ENCODE measurements at places on chromosomes 4 and X.
A peak's percentile ranks its signal among the peaks of the same experiment; 100 is the strongest.

GRCh38 chr4:84258905-84259830, 239.9 kb downstream of the NKX6-1 start:
- peak; percentile 37 for DNase-seq

- DNase-seq, result no peak
Observed at GRCh38 chrX:107421337-107421861, 28.1 kb upstream of the FRMPD3 start.

- DNase-seq, result no peak
Observed at GRCh38 chrX:136275553-136275952, 24.4 kb upstream of the MAP7D3 start.

DNA sequence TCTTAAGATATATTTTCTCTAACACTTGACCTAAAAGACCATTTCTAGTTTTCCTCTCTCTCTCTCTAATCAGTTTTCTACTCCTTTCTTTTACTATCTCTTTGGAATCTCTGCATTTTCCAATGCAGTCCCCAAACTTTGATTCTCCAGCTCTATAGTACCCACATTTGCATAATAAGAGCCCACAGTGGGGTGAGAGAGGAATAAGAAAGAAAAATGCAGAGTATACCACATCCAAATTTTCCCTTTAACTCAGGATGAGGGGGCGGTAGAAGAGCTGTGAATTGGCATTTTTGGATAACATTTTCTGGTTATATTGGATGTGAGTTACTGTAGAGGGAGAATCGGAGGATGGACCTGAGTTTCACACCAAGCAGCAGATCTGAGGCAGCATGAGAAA, 74.4 kb upstream of the SOD3 start:
- no peak for DNase-seq

GRCh38 chrX:402857-403256, 16.1 kb upstream of the PPP2R3B start:
- DNase-seq, result no peak

DNA sequence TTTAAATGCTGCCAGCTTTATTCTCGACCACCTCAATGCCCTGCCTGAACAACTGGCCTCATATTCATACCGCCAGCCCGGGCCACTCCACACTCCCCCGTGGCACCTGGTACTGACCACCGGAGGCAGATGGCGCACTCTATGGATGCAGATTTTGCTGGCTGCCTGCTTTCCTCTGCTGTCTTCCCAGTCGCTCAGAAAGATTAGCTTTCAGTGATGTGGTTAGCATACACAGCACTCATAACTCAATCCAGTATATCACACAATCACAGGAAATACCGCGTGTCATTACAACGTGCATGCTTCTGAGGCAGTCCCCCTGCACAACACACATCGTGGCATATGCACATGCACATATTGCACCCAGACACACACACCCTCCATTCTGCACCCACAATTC, 147.2 kb upstream of the BCOR start:
- no peak for DNase-seq

GRCh38 chr4:28241021-28241420, 1380.4 kb downstream of the STIM2 start:
- no peak for DNase-seq

- no peak for DNase-seq
Observed at GRCh38 chr4:19319607-19320006, 932.1 kb upstream of the SLIT2 start.

GRCh38 chr4:118351851-118352827, 664 bp downstream of the PRSS12 start:
- no peak for DNase-seq

DNA sequence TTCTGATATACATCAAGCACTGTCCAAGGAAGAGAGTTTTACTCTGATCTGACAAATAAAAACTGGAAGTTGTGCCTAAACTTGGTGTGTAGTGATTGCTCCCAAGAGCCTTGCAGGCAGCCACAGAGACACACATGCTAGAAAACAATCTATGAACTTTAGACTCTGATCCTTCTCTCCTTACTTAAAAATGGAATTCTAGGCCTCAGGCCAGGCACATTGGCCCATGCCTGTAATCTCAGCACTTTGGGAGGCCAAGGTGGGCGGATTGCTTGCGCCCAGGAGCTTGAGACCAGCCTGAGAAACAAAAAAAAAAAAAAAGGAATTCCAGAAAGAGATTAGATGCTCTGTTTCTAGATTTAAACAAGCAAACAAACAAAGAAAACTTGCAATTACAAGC, 45.6 kb upstream of the S100G start:
- no peak for DNase-seq

GRCh38 chrX:121236040-121236439, 188.6 kb downstream of the GLUD2 start:
- DNase-seq, result no peak

DNA sequence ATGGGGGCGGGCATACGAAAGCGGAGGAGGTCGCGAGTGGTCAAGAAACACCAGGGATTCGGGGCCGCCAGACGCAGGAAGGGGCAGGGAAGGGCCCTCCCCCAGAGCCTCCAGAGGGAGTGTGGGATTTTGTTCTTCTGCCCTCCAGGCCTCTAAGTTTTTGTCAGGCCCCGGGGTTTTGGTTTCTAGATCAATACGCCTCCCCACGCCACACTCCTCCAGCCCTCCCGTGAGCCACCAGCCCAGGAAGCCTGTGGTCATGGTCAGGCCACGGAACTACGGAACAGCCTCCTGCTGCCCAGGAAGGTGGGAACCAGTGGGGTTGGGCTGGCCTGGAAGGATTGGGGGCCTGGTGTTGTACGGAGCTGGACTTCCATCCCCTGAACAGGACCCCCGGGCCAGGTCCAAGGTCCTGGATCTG, 38.4 kb downstream of the CPLX1 start:
- DNase-seq, result no peak

- DNase-seq, result peak; percentile 75
Observed at GRCh38 chr4:105708181-105709080, at the start of the genes GSTCD and INTS12. Gene GSTCD, plus strand, starts transcription at chr4:105708784. Its CDS starts 8,830 bp downstream, at chr4:105717614. Gene INTS12, minus strand, starts transcription at chr4:105708689. Its CDS starts 8,684 bp downstream, at chr4:105700005.

GRCh38 chrX:43747476-43747875, 91.4 kb downstream of the MAOA start:
- DNase-seq, result no peak

- no peak for DNase-seq
Observed at GRCh38 chr4:152434011-152434410, 101.9 kb downstream of the FBXW7 start.

DNA sequence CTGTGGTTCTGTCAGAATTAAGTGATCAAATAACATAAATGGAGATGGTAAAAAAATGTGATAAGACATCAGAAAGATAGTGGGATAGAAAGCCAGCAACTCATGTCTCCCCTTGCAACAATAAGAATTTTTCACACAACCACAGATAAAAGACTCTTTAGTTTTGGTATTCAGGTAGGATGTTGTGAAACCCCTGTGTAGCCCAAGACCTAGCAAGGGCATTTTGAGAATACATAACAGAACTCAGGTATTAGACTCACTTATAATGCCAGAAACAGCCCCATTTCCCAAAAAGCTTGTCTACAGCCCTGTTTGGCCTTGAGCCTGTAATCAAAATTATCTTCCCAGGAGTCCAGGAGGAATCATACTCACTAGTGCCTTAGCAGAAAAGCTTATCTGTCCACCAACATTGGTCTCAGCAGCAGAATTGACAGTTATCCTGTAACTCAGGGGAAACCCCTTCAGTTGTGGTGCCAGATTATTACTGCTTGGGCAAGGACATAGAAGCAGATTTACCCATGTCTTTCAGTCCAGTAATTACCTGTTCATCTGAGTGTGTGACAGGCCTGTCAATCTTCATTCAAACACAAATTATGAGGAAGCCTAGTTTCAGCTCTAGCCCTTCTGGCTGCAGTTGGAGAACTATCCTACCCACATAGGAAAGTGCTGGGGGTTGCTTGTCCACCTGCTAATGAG, 41.0 kb upstream of the UGT2B17 start:
- no peak for DNase-seq

DNA sequence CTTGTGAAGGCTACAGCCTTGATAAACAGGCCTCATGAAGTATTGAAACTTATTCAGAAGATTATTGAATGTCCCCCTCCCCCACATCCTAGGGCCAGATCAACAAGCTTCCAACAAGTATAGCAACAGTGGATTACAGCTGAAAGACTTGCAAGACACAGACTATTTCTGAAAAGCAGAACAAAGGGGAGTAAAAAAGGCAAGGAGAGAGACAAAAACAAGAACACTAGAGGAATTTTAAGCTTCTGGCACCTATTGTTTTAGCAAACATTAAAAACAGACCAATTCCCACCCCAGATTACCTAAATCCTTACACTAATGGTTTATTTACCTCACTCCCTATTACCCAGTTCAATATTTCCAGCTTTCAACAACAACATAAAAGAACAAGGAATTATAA, 446.3 kb upstream of the FSTL5 start:
- DNase-seq, result no peak

DNA sequence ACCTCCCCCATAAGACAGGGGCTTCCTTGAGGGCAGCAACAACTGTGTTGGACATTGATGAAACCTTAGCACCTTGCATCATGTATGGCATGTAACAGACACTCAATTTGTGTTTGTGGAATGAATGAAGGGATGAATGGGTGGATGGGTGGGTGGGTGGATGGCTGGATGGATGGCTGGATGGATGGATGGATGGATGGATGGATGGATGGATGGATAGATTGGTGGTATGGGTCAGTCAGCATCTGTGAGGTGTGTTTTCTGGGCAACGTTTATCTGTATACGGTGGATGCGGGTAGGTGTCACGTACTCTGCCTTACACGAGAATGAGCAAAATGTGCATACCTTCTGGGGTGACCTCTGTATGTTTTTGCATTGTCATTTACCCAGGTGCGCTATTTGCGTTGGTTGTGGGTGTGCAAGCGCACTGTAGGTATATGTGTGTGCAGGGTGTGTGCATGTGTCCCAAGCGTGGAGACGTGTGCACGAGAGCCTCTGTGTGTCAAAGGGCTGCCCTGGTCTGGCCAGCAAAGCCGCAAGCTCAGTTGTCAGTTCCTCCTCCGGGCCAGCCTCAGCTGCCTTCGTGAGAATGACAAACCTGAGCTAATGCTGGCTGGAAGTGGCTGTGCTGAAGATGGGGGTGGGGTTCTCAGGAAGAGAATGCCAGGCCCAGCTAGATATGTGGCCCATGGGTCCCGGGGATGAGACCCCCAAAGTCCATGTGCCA, 26.5 kb downstream of the ELF4 start:
- DNase-seq, result no peak

- no peak for DNase-seq
Observed at GRCh38 chrX:10089378-10089795, 67.4 kb upstream of the CLCN4 start.

GRCh38 chr4:17236686-17237085, 275.2 kb downstream of the QDPR start:
- no peak for DNase-seq

GRCh38 chr4:104436542-104436941, 58.2 kb downstream of the CXXC4 start:
- no peak for DNase-seq

- DNase-seq, result no peak
Observed at GRCh38 chrX:123450222-123450621, 266.1 kb downstream of the GRIA3 start.

DNA sequence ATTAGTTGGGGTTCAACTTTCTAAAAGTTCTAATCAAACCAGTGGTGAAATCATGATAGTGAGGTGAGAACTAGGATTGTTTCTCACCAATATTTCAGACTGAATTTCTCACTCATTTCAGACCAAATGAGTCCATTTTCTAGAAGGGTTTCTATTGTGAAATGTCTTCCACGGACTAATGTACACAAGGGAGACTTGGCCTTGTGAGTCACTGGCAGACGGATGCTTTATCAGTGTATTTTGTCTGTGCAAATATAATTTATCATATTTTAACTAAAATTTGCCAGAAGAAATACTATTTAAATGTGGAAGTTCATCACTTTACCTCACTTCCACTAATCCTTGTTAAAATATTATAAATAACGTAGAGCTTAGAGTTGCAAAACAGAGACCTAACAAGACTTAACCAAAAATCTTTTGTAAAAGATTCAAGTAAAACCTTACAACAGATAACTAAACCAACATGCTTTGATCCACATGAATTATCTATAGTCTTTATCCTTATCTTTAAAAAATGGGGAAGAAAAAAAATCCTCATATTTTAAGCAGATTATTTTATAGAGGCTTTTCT, 506.0 kb upstream of the FAM241A start:
- DNase-seq, result no peak

GRCh38 chr4:180852738-180853137, 1390.5 kb upstream of the TENM3 start:
- no peak for DNase-seq

GRCh38 chrX:150899191-150899757, 806 bp upstream of the CD99L2 start:
- DNase-seq, result no peak

- no peak for DNase-seq
Observed at GRCh38 chr4:107866726-107867125, 42.0 kb downstream of the SGMS2 start.

GRCh38 chr4:72286185-72286584, 254.4 kb downstream of the NPFFR2 start:
- DNase-seq, result peak; percentile 19

GRCh38 chrX:4588893-4589292, 875.4 kb upstream of the PRKX start:
- DNase-seq, result no peak

- peak; percentile 7 for DNase-seq
Observed at GRCh38 chrX:119488749-119489148, 20.5 kb downstream of the SLC25A5 start.

DNA sequence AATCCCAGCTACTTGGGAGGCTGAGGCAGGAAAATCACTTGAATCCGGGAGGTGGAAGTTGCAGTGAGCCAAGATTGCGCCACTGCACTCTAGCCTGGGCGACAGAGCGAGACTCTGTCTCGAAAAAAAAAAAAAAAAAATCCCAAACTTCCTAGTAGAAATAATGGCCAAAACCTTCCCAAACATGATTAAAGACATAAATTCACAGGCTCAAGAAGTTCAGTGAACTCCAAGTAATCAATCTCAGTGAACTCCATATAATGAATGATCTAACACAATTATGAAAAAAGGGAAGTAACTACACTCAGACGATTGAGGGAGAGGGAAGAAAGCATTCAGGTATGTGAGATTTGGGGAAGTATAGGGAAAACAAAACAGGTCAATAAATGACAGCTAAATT, 6.5 kb downstream of the FUNDC1 start:
- DNase-seq, result no peak

GRCh38 chr4:188287169-188287894, 148.1 kb downstream of the TRIML1 start:
- no peak for DNase-seq

DNA sequence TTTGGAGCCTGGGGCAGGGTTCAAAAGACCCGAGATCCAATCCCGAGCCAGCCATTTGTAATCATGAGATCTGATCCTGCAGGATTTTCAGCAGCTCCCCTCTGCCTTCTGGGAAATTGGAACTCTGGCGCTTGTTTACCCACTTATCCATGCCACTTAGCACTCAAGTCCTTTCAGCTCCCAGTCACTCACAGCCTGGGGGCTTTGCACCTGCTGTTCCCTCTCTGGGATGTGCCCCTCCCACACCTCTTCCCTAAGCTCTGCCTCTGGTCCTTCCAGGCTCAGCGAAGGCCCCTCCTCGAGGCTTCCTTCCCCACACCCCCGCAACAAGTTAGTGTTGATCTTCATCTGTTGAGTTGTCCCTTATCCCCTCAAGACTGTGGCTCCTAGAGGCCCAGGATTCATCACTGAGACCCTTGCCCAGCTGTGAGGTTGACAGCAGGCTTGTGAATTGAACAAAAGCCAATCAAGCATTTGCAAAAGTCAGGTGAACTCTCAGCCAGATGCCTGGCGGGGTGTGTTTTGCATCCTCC, 99.1 kb upstream of the AFAP1 start:
- DNase-seq, result no peak
